ENCODE measurements at places on chromosomes 11 and 22.

GRCh38 chr11:33160136-33160535, 1.1 kb downstream of the CSTF3 start:
- DNase-seq = no peak

DNA sequence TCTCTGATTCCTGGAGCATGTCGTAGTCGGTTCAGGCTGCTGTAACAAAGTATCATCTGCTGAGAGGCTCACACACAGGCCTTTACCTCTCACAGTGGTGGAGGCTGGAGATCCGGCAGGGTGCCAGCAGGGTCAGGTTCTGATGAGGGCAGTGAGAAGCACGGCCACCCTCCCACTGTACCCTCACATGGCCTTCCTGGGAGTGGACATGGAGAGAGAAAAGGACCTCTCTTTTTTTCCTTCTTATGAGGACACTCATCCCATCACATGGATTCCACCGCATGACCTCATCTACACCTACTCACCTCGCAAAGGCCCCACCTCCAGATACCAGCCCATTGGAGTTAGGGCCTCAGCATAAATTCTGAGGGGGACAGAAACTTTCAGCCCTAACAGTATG, 99.5 kb downstream of the BCR start:
- no peak for DNase-seq

- DNase-seq = no peak
These were observed 1945.3 kb upstream of the RAG2 start for GRCh38 chr11:38543311-38543710.

- no peak for DNase-seq
These were observed 27.4 kb upstream of the CCDC188 start for GRCh38 chr22:20178075-20178914.

DNA sequence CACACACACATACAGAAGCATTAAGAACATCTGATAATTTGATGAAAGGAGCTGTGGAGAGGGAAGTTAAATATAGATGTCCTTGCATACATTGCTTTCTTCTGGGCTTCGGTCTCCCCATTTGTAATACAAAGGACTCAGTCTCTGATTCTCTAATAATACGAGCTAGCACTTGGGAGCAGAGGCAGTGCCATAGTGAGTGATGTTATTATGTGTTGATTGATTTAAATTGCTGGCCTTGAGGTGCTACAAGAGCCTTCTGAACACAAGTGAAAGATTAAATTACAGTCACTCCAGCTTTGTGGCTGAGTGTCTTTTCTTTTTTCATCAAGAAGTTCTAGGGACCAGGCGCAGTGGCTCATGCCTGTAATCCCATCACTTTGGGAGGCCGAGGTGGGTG, 61.5 kb upstream of the HMGXB4 start:
- DNase-seq = no peak

- DNase-seq = no peak
These were observed 892.6 kb downstream of the TBC1D22A start for GRCh38 chr22:47654922-47655491.

DNA sequence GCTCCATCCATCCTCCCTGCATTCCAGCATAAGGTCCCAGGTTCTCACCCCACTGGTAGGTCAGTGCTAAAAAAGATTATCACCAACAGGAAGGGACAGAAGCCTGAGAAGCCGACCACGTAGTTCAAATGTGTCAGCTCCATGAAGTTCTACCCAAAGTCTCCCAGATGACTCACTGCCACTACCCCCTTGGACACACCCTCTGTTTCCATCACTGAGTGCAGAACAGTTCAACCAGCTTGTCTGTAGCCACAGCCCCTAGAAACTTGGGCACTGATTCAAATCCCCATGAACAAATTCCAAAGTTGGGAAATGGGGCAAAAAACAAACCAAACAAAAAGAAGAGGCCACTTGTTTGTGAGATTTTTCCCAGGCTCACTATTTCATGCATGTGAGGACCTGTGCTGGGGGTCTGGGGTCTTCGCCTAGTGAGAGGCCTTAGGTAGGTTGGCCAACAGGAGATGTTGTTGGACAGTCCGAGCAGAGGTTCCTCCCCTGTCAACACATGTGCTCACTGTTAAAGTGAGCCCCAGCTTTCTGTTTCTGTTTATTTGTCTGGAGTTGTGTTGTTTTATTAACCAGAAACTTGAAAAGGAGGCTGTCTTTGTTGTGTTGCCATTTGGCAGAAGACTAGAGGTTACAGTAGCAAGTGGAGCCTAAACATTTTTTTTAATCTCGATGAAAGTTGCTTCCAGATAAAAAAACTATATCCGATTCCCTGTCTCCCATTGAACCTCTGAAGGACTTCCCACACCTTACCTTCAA, 24.2 kb upstream of the FLI1 start:
- DNase-seq = no peak

Measured in GF-D8 (cell line).